T47D (cell line): ENCODE measurements at places on chromosomes 12 and 14.

- no peak for DNase-seq
Observed at GRCh38 chr14:100487304-100487703, 99.9 kb downstream of the BEGAIN start.

- DNase-seq, result no peak
Observed at GRCh38 chr12:588646-589045, 74.6 kb downstream of the NINJ2 start.

GRCh38 chr14:62604524-62604923 is 440.7 kb downstream of the KCNH5 start:
- DNase-seq, result no peak

DNA sequence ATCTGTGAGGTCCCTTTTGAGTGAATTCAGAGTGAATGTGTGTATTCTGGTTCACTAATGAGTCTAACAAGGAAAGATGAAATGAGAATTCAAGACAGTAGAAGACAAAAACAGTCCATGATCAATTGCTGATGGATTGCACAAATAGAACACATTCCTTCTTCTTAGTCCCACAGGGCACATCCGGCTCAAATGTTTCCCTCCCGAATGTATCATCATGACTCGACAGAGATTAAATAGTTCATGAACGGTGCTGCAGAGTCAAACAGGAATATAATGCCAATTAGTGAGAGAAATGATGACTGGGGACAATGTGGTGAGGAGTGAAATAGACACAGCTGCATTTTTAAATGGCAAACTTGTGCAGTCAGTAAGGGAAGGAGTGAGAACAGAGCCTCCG is 11.5 kb upstream of the SFSWAP start:
- no peak for DNase-seq

GRCh38 chr12:122942637-122943036 is 23.6 kb downstream of the ABCB9 start:
- no peak for DNase-seq
